ENCODE measurements at places on chromosomes 5 and 9. TPM values are rescaled to one million over a fixed set of nuclear protein-coding genes. Genes with fewer than 3 reads are reported as not detected.

GRCh38 chr9:8766096-8766495 is 966.5 kb upstream of the DMAC1 start:
- no peak for DNase-seq
- H3K36me3 ChIP-seq: no peaks in the 10 kb centered on the region
- H3K27ac ChIP-seq: no peak overlapping the region
- no peaks in the 10 kb centered on the region for H3K4me1 ChIP-seq

DNA sequence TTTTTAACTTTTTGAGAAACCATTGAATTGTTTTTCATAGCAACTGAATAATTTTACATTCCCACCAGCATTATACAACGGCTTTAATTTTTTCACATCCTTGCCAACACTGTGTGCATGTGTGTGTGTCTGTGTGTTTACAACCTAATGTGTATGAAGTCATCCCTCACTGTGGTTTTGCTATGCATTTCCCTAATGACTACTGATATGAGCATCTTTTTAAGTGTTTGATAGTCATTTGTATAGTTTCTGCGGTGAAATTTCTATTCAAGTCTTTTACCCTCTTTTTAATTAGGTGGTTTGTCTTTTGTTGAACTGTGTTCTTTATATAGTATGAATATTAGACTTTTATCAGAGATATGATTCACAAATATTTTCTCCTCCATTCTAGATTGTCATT is 263.1 kb upstream of the COX7C start:
- DNase-seq: no peak
- H3K36me3 ChIP-seq: no peaks in the 10 kb centered on the region
- no peak overlapping the region for H3K4me3 ChIP-seq
- H3K27me3 ChIP-seq: no peaks in the 10 kb centered on the region
- no peak overlapping the region for H3K27ac ChIP-seq

DNA sequence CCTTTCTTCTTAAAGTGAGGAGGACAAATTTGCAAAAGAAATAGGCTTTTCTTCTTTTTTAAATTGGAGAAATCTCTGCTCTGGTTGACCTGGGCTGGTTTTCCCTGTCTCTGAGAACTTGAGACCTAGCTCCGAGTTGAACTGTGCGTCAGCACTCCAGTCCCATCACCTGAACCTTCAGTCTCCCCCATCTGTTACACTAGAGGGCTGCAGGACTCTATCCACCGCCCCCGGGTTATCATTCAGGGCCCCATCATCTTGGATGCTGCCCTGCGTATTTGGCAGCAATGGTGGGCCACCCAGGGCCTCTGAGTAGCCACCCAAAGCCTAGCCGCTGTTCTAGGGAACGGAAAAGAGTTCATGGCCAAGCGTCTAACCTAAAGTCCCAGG is 2.5 kb downstream of the FOXE1 start:
- H3K27ac ChIP-seq: no peak overlapping the region
- no peaks in the 10 kb centered on the region for H3K36me3 ChIP-seq
- no peaks in the 10 kb centered on the region for H3K4me1 ChIP-seq
- H3K4me3 ChIP-seq: no peak overlapping the region
- no peak for DNase-seq
- H3K27me3 ChIP-seq: peaks cover 8% of the 10 kb centered on the region

GRCh38 chr9:130780865-130781504 is 54.1 kb upstream of the ABL1 start:
- H3K4me3 ChIP-seq: no peak overlapping the region
- H3K4me1 ChIP-seq: peaks cover 14% of the 10 kb centered on the region
- DNase-seq: no peak
- no peaks in the 10 kb centered on the region for H3K27me3 ChIP-seq
- H3K27ac ChIP-seq: no peak overlapping the region

ARHGEF37 gene
- 0.27 TPM for total RNA-seq

- H3K27me3 ChIP-seq: no peaks in the 10 kb centered on the region
- H3K36me3 ChIP-seq: no peaks in the 10 kb centered on the region
- H3K4me3 ChIP-seq: no peak overlapping the region
- H3K4me1 ChIP-seq: no peaks in the 10 kb centered on the region
- no peak for DNase-seq
Observed at GRCh38 chr9:114691046-114691955, 9.3 kb upstream of the TEX48 start.

ERAP2 gene
- 12.8 TPM for total RNA-seq

CDC23 gene
- total RNA-seq: 47.7 TPM

DNA sequence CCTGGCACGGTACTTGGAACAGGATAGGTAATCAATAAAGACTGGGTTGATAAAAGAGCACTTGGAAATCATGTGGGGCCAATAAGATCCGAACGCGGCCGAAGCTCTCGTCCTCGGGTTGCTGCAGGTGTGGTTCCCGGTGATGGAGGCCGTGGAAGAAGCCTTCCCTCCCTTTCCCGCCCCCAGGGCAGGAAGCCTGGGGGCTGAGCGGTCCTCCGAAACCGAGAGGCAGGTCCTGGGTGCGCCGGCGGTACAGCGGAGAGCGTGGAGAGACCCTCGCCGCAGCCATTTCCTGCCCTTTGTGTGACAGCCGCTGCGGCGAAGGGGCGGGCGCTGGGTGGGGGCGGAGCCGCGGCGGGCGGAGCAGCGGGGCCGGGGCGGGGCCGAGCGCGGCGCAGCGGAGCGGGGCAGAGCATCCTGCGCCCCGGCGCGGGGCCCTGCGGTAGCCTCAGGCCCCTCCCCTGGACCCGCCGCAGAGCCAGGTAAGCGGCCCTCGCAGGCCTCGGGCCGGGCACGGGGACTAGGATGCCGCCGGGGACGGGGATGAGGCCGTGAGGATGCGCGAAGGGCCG is at the start of gene CYFIP2:
Gene CYFIP2 (plus strand): TSS at position 410 of the 572 bp plus-strand sequence. CDS start 19,239 bp downstream, outside the sequence.
- no peaks in the 10 kb centered on the region for H3K27me3 ChIP-seq
- peak within 1 kb of the TSS; percentile 74 for H3K4me3 ChIP-seq
- H3K4me1 ChIP-seq: peaks cover 58% of the 10 kb centered on the region
- no peaks in the 10 kb centered on the region for H3K36me3 ChIP-seq

TRIM7 gene
- not detected for total RNA-seq

DNA sequence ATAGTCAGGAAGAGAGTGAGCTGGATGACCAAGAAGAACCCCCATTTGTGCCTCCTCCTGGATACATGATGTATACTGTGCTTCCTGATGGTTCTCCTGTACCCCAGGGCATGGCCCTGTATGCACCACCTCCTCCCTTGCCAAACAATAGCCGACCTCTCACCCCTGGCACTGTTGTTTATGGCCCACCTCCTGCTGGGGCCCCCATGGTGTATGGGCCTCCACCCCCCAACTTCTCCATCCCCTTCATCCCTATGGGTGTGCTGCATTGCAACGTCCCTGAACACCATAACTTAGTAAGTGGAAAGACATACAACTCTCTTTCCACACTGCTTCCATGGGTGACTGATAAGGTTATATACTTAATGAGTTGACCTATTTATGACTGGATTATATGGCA is 51.5 kb downstream of the RAB14 start:
- H3K4me3 ChIP-seq: no peak overlapping the region
- H3K27ac ChIP-seq: no peak overlapping the region
- no peak for DNase-seq

DNA sequence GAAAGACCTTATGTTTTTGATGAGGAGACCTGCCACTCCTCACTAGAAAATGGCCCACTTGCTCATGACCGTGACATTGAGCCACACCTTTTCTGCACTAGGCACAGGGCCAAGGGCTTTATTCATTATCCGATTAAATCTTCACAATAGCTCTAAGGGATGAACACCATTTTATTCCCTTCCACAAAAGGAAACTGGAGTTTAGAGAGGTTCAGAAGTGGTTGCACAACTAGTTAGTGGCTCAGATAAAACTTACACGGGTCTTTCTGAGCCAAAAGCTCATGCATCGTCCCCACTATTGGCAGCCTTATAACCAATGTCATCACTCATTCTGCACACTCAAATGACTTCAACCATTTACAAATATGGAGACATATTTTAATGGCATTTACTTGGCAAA is 39.4 kb downstream of the SUSD1 start:
- no peak overlapping the region for H3K27ac ChIP-seq
- no peaks in the 10 kb centered on the region for H3K27me3 ChIP-seq
- no peak overlapping the region for H3K4me3 ChIP-seq
- no peak for DNase-seq
- peaks cover 12% of the 10 kb centered on the region for H3K4me1 ChIP-seq
- H3K36me3 ChIP-seq: peaks cover 6% of the 10 kb centered on the region

- no peak for DNase-seq
- no peaks in the 10 kb centered on the region for H3K36me3 ChIP-seq
- H3K4me3 ChIP-seq: no peak overlapping the region
- no peak overlapping the region for H3K27ac ChIP-seq
- no peaks in the 10 kb centered on the region for H3K27me3 ChIP-seq
Observed at GRCh38 chr9:129602598-129603415, 18.1 kb downstream of the C9orf50 start.

OR2V2 gene
- total RNA-seq: not detected

DNA sequence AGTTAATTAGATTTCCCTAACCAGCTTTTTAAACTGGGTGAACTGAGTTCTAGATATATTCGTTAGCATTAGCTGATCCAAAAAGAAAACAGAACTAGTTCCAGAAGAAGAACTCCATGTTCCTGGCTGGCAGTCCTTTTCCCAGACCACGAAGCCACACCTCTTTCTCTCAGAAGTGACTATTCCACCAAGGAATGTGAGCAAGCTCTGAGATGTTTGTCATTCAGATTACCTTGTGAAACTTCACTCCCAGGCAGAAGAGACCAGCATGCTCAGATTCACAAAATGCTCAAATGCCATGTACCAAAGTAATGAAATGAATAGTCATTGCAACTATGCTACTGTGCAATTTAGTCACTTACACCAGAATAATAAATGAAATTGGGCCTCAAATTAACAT is 4.4 kb upstream of the SSBP2 start:
- no peaks in the 10 kb centered on the region for H3K36me3 ChIP-seq
- no peak overlapping the region for H3K27ac ChIP-seq
- peak; percentile 20 for DNase-seq
- no peaks in the 10 kb centered on the region for H3K4me1 ChIP-seq

MSX2 gene
- not detected for total RNA-seq

DAB2IP gene
- 25.3 TPM for total RNA-seq

- no peaks in the 10 kb centered on the region for H3K36me3 ChIP-seq
- no peaks in the 10 kb centered on the region for H3K27me3 ChIP-seq
- DNase-seq: no peak
Observed at GRCh38 chr9:1058826-1059487, 8.8 kb downstream of the DMRT2 start.

- H3K4me3 ChIP-seq: no peak overlapping the region
- H3K4me1 ChIP-seq: no peaks in the 10 kb centered on the region
- no peak overlapping the region for H3K27ac ChIP-seq
Observed at GRCh38 chr5:77607324-77607723, 31.2 kb downstream of the OTP start.

DNA sequence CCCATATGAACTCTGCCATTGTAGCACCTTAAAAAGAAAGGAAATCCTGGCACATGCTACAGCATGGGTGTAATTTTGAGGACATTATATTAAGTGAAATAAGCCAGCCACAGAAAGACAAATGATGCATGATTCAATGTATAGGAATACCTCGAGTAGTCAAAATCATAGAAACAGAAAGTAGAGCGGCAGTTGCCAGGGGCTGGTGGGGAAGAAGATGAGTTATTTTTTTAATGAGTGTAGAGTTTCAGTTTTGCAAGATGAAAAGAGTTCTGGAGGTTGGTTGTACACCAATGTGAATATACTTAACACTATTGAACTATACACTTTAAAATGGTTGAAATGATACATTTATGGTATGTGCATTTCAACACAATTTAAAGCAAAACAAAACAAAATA is 133.0 kb downstream of the ZDHHC21 start:
- H3K36me3 ChIP-seq: no peaks in the 10 kb centered on the region
- no peak overlapping the region for H3K27ac ChIP-seq
- DNase-seq: no peak
- H3K4me1 ChIP-seq: peaks cover 77% of the 10 kb centered on the region

PRPF4 gene
- 49.0 TPM for total RNA-seq

DNA sequence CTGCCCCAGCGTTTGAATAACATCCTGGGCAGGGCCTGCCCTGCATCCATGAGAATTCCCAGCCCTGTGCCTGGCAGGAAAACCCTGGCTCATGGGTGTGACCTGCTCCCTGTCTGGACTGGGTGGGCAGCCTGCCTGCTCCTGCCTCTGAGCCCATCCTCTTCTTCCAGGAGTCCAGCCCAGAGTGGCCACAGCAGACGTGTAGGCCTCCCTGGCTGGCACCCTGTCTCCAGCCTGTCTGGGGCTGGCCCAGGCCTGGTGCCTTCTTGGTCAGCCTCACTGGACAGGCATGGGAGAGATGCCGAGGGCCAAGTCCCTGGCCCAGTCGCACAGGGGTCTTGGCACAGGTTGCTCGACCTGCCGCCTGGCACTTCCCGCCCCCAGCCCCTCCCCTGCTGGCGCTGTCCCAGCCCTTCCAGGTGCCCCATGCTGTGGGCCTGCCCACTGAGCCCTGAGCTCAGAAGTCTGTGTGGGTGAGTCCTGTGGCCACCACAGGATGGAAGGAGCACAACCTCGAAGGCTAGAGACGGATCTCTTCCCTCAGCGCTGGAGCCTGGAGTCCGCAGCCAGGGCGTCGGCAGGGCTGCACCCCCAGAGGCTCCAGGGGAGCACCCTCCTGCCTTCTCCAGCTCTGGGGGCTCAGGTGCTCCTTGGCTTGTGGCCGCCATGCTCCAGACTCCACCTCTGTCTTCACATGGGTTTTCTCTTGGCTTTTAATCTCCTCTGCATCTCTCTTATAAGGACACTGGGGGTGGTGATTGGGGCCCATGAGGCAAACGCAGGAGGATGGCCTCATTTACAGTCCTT is 11.8 kb upstream of the COL5A1 start:
- H3K27me3 ChIP-seq: peaks cover 83% of the 10 kb centered on the region
- H3K36me3 ChIP-seq: no peaks in the 10 kb centered on the region
- no peak overlapping the region for H3K27ac ChIP-seq
- no peak overlapping the region for H3K4me3 ChIP-seq

- no peaks in the 10 kb centered on the region for H3K36me3 ChIP-seq
- no peak overlapping the region for H3K27ac ChIP-seq
- DNase-seq: no peak
Observed at GRCh38 chr5:107673039-107673367, 2.3 kb upstream of the EFNA5 start.

PAEP gene
- total RNA-seq: 0.75 TPM

LCN1 gene
- not detected for total RNA-seq

RNF180 gene
- 0.11 TPM for total RNA-seq

DNA sequence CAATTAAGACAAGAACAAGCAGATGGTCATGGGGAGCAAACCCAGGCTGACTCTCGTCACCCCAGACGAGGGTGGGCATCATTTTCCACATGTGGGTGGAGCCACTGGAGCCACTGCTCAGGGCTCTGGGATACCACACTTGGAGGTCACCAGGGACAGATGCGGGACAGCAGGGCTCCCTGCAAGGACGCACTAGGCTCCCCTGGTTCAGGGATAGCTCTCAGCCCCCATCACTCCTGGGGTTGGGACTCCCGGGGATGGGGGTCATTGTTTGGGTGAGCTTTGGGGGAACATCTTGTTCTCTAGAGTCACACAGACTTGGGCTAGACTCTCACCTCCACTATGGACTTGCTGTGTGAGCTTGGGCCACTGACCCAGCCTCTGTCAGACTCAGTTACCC is 57.8 kb downstream of the GTF3C4 start:
- peaks cover 31% of the 10 kb centered on the region for H3K27me3 ChIP-seq
- no peak overlapping the region for H3K27ac ChIP-seq
- H3K36me3 ChIP-seq: no peaks in the 10 kb centered on the region
- DNase-seq: no peak
- no peak overlapping the region for H3K4me3 ChIP-seq

PCDH1 gene
- total RNA-seq: 0.13 TPM

- no peak overlapping the region for H3K27ac ChIP-seq
- no peaks in the 10 kb centered on the region for H3K4me1 ChIP-seq
- H3K27me3 ChIP-seq: no peaks in the 10 kb centered on the region
- no peak overlapping the region for H3K4me3 ChIP-seq
Observed at GRCh38 chr9:85167146-85167545, 497.6 kb downstream of the NTRK2 start.

SLC1A3 gene
- not detected for total RNA-seq

Measured in HepG2 (cell line).